NCI-H1436 (cell line): ENCODE measurements at places on chromosomes 11 and 22.

- no peak for DNase-seq
Measured at GRCh38 chr11:34653031-34653430, 32.1 kb downstream of the EHF start.

DNA sequence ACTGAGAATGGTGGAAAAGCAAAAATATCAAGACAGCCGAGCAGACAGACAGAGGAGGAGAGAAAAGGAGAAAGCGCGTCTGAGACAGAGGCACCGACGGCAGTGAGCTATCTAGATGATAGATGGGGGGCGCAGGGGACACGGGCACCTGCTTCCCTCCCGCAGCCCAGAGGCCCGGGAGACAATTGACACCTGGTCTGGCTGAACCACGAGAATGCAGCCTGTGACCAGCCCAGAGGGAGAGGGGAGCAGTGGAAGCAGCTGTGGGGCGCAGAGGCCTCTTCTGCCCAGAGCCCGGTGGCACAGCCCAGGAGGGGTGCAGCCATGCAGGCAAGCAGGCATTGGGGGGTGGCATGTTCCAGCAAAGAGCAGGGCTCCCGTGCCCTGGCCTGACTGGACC, 48.2 kb downstream of the ELFN2 start:
- no peak for DNase-seq

- no peak for DNase-seq
Measured at GRCh38 chr11:95556342-95557163, 233.0 kb downstream of the FAM76B start.

DNA sequence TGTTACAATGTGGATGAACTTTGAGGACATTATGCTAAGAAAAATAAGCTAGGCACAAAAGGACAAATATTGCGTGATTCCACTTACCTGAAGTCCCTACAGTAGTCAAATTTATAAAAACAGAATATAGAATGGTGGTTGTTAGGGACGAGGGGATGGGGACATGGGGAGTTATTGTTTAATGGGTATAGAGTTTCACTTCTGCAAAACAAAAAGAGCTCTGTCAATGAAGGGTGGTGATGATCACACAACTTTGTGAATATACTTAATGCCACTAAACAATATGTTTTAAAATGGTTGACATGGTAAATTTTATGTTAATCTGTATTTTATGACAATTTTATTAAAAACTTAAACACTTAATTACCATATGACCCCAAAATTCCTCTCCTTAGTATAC, 26.1 kb downstream of the INTS4 start:
- DNase-seq, result no peak

GRCh38 chr11:79940165-79940564, 499.3 kb upstream of the TENM4 start:
- DNase-seq, result no peak

DNA sequence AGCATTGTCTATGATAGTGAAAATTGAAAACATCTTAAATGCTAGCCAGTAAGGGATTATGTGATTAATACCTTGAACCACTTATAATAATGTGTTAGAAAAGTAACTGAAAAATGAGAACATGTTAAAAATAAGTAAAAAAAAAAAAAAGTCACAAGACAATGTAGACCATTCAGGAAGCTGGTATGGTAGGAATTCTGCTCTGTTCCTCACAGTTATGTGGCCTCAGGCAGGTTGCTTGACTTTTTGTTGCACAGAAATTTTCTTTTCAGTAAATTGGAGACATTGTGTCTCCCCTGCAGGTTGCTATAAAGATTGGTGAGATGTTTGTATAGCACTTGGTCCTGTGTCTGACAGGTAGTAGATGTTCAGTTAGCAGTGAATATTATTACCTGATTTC, 17.3 kb upstream of the PLET1 start:
- no peak for DNase-seq

GRCh38 chr22:45237065-45237990, 3.4 kb downstream of the KIAA0930 start:
- DNase-seq, result no peak

GRCh38 chr11:98862169-98862568, 158.6 kb upstream of the CNTN5 start:
- DNase-seq, result no peak

- DNase-seq, result no peak
Measured at GRCh38 chr11:61964058-61964665, 3.3 kb downstream of the FTH1 start.

GRCh38 chr11:91790346-91791170, 434.1 kb upstream of the FAT3 start:
- no peak for DNase-seq
